T-helper 2 cell treated with Interferon-gamma antibody and Interleukin-4, amounts not matched to agents 5 μg/mL and 100 μg/mL, for 36 hours (primary cell): ENCODE measurements at places on chromosomes 16 and 17.

GRCh38 chr17:43176119-43176570 is 5.1 kb downstream of the NBR1 start:
- H3K4me1 ChIP-seq, result peaks cover 38% of the 10 kb centered on the region
- H3K4me3 ChIP-seq, result peak overlapping the region; percentile 56
- peak overlapping the region; percentile 83 for H3K27ac ChIP-seq
- DNase-seq, result no peak

DNA sequence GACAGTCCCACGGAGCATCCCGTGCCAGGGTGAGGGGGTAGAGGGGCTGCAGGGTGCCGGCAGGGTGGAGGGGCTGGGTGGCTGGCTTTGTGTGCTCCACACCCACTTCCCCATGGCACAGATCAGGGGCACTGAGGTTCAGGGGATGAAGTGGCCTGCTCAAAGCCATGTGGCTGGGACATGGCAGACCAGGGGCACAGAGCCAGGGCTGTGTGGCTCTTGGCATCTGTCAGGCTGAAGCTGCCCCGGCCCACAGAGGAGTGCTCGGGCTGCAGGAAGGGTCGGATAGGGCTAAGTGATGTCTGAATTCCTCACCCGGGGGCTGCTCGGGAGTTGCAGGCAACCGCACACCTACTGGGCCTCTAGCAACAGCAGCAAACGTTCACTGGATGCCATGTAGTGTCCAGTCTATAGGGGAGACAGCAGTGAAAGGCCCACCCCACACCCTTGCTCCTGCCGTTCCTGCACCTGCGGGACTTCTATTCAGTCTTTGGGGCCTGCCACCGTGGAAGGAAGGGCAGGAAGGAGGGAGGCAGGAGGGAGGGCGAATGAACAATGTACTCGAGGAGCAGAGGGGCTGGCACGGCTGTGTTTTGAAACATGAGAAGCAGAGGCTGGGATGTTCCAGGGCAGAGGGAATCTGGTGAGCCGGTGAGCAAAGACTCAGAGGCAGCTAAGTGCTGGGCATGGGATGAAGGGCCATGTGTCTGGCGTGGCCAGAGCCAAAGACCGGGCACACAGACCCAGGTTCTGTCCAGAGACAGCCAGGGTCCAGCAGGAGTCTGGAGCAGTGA is 15.1 kb downstream of the SLC5A10 start:
- H3K36me3 ChIP-seq, result no peaks in the 10 kb centered on the region
- no peak overlapping the region for H3K4me3 ChIP-seq
- no peak overlapping the region for H3K27ac ChIP-seq
- no peaks in the 10 kb centered on the region for H3K27me3 ChIP-seq
- peaks cover 7% of the 10 kb centered on the region for H3K4me1 ChIP-seq

DNA sequence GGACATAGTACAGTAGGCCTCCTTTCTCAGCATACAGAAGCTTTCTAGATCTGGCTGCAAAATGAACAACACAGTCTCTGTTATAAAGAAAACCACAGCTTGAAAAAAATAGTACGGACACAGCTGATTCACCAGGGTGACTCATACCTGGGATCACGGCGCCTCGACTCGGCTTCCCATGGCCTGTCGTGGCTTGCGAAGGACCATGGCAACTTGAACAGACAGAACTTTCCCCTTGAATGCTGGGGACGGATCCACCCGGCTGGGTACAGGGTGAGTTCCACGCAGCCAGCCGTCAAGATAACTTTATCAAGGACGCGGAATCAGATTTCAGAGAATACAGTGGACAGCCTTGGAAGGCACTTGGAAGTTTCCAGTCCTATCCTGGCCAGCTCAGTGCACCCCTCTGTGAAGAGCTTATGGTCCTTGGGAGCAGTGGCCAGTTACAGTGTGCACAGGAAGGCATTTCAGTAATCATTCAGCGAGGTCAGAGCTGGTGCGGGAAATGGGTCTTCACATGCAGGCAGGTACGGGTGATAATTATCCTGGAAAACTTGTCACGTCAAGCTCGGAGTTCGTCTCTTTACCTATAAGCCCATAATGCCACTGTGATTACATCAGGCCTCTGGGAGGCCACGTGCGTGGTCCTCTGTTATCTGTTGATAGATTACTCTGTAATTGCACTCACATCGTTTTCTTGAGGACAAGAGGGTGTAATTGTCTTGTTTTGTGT is 57.9 kb upstream of the MAF start:
- H3K36me3 ChIP-seq, result no peaks in the 10 kb centered on the region
- no peak overlapping the region for H3K27ac ChIP-seq
- no peaks in the 10 kb centered on the region for H3K4me1 ChIP-seq
- no peak for DNase-seq
- no peak overlapping the region for H3K4me3 ChIP-seq

- DNase-seq, result no peak
- no peak overlapping the region for H3K4me3 ChIP-seq
- H3K27me3 ChIP-seq, result peaks cover 5% of the 10 kb centered on the region
- no peaks in the 10 kb centered on the region for H3K4me1 ChIP-seq
- H3K36me3 ChIP-seq, result no peaks in the 10 kb centered on the region
These were observed 20.0 kb downstream of the ADAMTS18 start for GRCh38 chr16:77414752-77415231.

GRCh38 chr16:24291932-24292331 is 35.8 kb downstream of the CACNG3 start:
- DNase-seq, result no peak
- no peak overlapping the region for H3K27ac ChIP-seq
- H3K4me1 ChIP-seq, result no peaks in the 10 kb centered on the region
- no peak overlapping the region for H3K4me3 ChIP-seq

DNA sequence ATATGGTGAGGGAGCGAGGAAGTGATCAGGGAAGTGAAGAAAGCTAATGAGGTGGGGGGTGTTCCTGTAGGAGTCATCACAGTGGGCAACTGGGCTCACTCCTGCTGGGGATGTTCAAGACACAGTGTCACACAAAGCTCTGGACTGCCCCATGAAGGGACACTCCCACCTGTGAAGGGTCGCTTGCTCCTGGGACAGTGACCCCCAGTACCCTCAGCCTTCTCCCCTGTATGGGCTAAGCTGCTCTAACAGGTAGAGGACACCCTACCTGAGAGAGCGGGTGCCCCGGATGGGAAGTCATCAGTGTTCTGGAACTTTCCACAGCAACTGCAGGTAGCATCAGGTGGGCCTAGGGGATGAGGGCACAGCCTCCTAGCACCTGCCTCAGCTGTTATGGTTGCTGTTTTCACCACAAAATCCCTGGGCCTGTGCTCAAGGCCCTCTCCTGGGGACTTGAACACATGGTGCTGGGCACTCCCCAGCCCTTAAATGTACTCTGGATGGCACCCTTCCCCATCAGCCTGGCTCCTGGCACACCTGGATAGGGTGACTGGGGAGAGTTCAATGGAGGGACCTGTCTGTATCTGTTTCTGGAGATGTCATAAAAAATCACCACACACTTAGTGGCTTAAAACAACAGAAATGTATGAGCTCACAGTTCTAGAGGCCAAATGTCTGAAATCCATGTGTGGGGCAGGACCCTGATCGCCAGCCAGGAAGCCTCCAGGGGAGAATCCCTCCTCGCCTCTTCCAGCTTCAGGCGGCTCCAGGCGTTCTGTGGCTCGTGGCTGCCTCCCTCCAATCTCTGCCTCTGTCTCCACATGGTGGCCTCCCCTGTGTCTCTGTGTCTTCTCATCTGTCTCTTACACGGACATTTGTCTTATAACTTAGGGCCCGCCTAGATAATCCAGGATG is 104.0 kb upstream of the CDH5 start:
- no peak for DNase-seq
- H3K27ac ChIP-seq, result no peak overlapping the region
- H3K36me3 ChIP-seq, result no peaks in the 10 kb centered on the region
- no peak overlapping the region for H3K4me3 ChIP-seq

- DNase-seq, result peak; percentile 12
- H3K27ac ChIP-seq, result peak overlapping the region; percentile 88
- no peaks in the 10 kb centered on the region for H3K27me3 ChIP-seq
- H3K4me3 ChIP-seq, result peak overlapping the region; percentile 91
These were observed 1.1 kb downstream of the CCP110 start for GRCh38 chr16:19524616-19525384.

GRCh38 chr16:67779256-67780014 is 26.9 kb downstream of the RANBP10 start:
- no peak overlapping the region for H3K4me3 ChIP-seq
- H3K27ac ChIP-seq, result no peak overlapping the region
- DNase-seq, result no peak
- H3K4me1 ChIP-seq, result peaks cover 23% of the 10 kb centered on the region
